ENCODE measurements at places on chromosomes 5 and 9. TPM values are rescaled to one million over a fixed set of nuclear protein-coding genes. Genes with fewer than 3 reads are reported as not detected.

Gene PFN3
- total RNA-seq: not detected

Gene FCN2
- not detected for total RNA-seq

Gene FAM78A
- 0.32 TPM for total RNA-seq

Gene SMIM33
- not detected for total RNA-seq

Gene FOXI1
- total RNA-seq: not detected

Gene DDX4
- not detected for total RNA-seq

Gene BTNL3
- not detected for total RNA-seq

Gene INSL6
- total RNA-seq: not detected

Measured in A549 treated with CORT108297 at 1 μM for 4 hours (cell line).